Activated CD4-positive, alpha-beta T cell treated with anti-CD3 and anti-CD28 coated beads, Interleukin-2, amount 50 U/mL, for 48 hours (primary cell): ENCODE measurements at places on chromosomes 4 and X.

GRCh38 chr4:12562476-12563140 lies 921.5 kb downstream of the RAB28 start:
- DNase-seq, result no peak

DNA sequence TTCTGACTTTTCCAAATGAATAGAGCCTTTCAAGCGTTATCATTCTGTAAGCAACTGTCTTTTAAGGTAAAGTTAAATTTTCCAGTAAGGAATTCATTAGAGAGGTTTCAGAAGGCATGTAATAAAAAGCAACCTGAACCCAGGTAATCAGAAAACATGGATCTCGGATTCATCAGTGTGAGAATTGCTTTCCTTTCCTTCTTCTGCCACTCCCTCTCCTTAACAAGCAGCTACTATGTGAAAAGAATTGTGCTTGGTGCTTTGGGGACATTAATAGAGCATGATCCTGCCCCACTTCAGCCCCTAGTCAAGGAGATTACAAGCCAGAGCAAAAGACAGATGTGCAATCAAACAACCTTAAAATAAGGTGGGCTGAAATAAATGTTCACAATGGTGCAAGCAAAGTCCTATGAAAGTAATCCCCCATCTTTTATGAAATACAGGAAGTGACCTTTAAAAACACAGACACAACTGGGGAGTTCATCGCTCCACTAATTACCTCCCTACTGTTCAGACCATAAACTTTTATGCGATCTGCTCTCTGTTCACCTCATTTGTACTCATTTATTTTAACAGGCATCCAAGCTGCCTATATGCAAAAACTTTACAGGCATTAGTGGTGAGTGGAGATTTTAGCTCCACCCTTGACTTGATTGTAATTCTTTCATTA lies 122.9 kb upstream of the RASGEF1B start:
- no peak for DNase-seq

DNA sequence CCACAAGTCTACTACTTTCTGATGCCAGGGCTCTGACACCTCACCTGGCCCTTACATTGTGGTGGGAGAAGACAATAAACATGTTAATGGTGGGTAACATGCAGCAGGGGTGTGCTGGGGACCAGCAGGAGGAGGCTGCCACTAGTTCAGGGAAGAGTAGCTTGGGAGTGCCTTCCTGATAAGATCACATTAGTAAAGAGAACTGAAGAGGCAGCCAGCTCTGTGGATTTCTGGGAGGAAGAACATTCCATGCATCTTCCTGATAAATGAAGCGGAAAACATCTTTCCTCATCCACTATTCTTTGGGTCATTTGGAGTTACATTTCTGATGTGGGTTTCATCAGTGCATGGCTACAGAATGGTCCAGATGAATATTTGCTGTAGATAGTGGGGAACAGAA lies 9.0 kb downstream of the RNF150 start:
- DNase-seq, result no peak

GRCh38 chr4:88737307-88737941 lies 39.8 kb upstream of the NAP1L5 start:
- DNase-seq, result no peak

DNA sequence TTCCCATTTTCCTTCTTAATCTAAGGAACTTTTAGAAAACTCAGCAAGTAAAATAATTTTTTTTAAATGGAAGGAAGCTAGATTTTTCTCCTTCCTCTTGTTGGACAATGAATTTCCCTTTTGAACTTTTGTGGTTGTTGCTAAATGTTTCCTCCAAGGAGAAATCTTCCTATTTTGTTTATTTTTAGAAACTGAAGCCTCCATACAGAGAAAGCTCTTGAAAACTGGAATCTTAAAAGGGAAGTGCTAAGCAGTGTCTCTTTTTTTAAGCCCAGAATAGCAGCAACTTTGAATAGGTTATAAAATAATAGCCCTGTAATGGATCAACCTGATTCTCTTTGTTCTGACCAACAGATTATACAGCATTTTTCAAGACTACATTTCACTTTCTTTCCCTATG lies 15.1 kb upstream of the DCLK2 start:
- no peak for DNase-seq

DNA sequence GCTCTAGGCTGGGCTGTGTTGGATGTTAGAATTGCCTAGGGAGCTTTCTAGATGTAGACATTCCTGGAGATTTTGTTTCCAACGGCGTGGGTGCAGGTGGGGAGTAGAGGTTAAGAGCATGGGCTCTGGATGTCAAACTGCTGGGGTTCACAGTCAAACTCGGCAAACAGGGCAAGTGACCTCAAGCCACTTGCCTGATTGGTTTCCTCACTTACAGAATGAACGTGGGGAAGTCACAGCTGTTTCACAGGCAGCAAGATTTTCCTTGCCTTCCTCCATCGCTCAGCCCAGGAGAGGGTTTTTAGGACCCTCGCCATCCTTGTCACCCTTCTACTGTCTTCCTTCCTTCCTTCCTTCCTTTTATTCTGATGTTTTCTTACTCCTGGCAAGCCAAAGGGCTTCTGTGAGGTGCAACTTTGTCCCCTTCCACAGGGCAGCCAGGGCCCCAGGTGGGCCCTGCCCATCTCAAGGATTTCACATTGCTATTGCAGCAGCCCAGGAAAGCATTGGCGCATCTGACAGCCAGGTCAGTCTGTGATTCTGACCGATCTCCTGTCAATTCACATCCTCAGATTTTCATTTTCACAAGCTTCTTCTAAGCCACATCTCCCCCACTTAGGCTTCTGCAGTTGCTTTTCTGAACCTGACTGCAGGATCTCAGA lies 7.0 kb downstream of the RTL5 start:
- DNase-seq, result no peak

DNA sequence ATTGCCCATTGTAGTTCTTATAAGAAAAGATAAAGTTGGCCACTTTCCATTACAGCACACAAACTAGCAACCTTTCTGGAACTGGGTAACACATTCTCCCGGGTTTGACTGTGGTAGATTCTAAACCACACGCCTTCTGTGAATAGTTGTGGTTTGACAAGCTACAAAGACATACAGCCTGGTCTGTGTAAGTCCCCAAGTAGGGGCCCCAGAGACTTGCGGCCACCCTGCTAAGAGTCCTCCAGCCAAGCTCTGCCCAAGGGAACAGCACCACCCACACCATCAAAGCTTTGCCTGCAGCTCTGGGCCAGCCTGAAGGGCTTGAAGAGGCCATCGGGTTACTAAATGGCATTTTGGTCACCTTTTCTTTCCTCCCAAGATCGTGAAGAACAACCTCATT lies 203.4 kb downstream of the MAML3 start:
- peak; percentile 29 for DNase-seq
